ENCODE measurements at places on chromosomes 5 and 9.

DNA sequence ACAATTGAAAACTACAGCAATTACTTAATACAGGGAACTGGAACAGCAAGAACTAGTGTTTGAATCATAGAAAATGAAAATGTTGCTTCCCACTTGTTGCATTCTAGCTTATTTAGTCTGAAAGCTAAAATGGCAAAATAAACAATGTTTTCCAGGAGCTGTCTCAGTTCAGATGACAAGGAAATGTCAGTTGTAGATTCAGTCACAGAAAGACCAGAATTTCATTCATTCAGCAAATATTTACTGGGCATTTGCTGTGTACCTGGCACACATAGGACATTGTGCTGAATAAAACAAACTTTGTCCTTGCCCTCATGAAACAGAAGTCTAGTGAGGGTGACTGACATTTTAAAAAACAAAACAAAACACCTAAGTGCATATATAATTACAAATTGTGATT, 41.5 kb downstream of the GCNT4 start:
- no peak for DNase-seq

DNA sequence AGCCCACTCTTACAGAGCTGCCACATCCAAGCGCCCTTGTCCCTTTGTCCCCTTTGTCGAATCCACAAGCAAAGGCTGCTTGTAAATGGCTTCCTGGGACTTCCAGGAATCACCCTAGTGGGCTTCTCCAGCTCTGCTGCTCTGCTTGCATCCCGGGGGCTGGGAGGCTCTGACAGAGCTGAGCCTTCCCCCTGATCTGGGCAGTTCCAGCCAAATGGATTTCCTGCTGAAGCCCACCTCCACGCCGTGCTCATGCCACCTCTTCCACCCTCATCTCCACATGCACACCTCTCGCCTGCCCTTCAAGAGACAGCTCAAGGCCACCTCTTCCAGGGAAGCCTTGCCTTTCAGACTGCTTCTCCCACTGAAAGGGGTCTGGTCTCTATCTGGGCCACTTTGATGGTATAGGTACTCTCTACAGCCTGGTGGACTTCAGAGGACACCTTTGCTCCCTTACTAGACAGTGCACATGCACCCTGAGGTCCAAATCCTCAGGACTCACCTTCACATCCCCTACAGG, 106.2 kb downstream of the LHFPL2 start:
- DNase-seq, result no peak

DNA sequence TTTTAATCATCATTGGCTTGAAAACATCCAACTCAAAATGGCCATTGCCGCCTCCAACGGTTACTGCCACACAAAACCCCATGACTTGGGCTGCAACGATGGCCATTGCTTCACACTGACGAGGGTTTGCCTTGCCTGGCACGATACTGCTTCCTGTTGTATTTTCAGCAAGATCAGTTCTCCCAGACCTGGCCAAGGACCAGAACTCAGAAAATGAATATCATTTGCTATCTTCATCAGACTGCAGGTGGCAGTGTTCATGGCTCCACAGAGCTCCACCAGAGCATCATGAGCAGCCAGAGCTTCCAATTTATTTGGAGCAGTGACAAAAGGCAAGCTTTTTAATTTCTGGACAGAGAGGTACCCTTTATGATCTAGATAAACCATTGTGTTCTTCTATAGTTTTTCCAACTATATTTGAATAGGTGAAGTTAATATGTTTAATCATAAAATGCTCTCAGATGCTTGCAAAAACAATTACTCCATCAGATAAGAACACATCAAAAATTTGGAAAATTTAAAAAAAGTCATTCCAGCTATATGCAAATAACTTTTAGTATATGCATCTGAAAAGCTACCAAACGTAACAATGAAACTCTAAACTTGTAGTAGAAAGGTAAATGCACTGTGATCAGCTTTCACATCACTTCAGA, 10.4 kb downstream of the AMACR start:
- DNase-seq, result peak; percentile 32

- DNase-seq, result no peak
Measured at GRCh38 chr5:117649821-117650220, 1075.2 kb upstream of the SEMA6A start.

- peak; percentile 91 for DNase-seq
Measured at GRCh38 chr5:36743891-36744772, 132.4 kb upstream of the NIPBL start.
